Spinal cord (tissue), 10 donors: ENCODE measurements at places on chromosomes 5 and 9. TPM values are rescaled to one million over a fixed set of nuclear protein-coding genes. Genes with fewer than 3 reads are reported as not detected.

GRCh38 chr5:30239331-30240022 lies 954.0 kb upstream of the CDH6 start:
- no peak overlapping the region for H3K27ac ChIP-seq
- H3K4me1 ChIP-seq = no peaks in the 10 kb centered on the region
- no peak for DNase-seq
- H3K27me3 ChIP-seq = no peaks in the 10 kb centered on the region

DNA sequence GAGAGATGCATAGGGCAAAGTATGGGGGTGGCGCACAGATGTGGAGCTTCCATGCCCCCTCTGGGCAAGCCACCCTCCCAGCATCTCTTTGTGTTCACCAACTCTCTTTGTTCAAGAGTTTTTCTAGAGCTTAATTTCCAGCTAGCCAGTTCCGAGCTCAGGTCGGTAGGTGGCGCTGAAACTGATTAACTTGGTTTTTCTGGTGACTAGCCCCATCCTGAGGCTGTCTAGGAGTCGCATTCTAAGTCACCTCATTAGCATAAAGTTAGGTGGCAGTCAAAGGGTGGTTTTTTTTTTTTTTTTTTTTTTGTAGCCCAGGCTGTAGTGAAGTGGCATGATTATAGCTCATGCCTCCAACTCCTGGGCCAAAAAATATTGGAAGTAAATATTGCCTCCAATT lies 476.4 kb downstream of the KDM4C start:
- no peak overlapping the region for H3K27ac ChIP-seq
- DNase-seq = no peak
- no peaks in the 10 kb centered on the region for H3K4me1 ChIP-seq

DNA sequence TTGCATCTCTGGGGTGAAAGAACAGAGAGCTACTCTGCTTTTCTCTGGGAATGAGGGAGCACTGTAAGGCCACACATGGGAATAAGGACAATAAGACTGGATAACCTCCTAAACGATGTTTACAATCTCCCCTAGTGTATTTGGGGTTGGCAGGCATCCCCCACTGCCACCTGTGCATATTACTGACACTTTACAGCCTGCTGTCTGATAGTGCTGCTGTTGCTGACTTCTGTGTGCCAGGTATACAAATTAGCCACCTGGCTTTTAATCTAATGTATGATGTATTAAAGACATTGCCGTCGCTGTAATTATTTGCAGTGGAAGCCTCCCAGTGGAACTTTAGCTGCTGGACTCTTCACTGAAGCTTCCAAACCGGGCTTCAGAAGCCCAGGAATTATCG lies 4.4 kb upstream of the SHISAL2B start:
- peak; percentile 41 for DNase-seq
- no peaks in the 10 kb centered on the region for H3K36me3 ChIP-seq

- H3K4me3 ChIP-seq = no peak overlapping the region
- DNase-seq = no peak
- H3K27me3 ChIP-seq = no peaks in the 10 kb centered on the region
- no peaks in the 10 kb centered on the region for H3K36me3 ChIP-seq
- no peaks in the 10 kb centered on the region for H3K4me1 ChIP-seq
These were observed 18.1 kb upstream of the ARRDC3 start for GRCh38 chr5:91401175-91401574.

DNA sequence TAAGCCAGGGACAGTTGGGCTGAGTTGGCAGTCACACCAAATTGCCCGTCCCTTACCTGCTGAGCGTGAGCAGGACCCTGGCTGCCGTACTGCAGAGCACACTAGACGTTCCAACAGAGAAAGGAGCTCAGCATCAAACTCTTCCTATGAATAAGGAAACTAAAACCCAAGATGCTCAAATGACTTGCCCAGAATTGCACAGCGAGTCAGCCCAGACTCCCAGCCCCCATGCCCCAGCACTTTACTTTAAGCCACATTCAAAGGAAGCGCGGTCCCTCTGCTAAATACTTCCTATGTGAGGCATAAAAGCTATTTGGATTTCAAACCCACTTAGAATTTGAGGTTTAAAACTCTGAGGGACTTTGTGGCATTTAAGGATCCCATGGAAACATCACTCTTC lies 23.9 kb downstream of the PAX5 start:
- H3K4me1 ChIP-seq = no peaks in the 10 kb centered on the region
- DNase-seq = no peak
- no peaks in the 10 kb centered on the region for H3K36me3 ChIP-seq
- no peak overlapping the region for H3K4me3 ChIP-seq

DNA sequence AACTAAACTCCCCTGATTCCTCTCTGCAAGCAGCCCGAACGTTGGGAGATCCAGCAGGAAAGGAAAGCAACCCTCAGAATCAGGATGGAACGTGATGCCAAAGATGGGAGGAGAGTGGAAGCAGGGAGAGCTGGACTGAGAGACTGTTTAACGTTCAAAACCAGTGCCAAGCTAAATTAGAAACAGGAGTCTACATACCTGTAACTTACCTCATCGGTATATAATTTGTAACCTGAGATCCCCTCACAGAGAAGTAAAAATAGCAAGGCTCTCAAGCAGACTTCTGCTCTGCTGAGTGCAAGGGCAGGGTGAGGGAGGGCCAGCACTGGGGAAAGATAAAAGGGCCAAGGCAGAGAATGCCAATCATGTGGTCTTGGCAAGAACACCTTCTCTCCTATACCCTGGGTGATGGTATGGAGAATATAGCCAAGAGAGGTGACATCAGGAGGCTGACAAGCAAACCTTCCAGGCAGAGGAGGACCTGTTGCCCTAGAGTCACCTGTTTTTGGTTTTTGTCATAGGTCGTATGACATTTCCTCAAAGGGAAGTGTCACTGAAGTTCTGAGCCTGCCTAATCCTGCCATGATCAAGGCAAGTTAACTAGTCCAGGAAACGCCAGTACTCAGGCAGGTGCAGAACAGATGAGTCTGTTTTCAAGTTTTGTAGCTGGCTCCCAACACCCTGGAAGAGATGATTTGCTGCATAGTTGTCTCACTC lies 472.0 kb downstream of the NFIB start:
- H3K27me3 ChIP-seq = no peaks in the 10 kb centered on the region
- no peak overlapping the region for H3K4me3 ChIP-seq
- H3K36me3 ChIP-seq = no peaks in the 10 kb centered on the region
- DNase-seq = no peak
- H3K4me1 ChIP-seq = no peaks in the 10 kb centered on the region

DNA sequence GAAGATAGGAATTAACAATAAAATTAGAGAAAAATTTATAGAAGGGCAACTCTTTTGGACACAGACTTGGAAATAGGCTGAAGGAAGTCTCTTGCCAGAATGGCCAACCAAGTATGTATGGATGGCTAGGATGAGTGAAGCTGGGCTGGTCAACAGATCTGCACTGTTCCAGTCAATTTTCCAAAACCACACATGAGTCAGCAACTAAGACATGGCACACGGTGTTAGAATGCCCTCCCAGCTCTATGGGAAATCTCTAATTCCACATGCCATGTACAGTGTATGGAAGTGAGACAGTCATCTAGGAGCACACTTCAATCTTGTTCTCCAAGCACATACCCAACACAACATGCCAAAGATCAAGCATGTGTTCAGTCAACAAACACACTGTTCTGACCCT lies 129.6 kb downstream of the GLIS3 start:
- DNase-seq = no peak
- no peaks in the 10 kb centered on the region for H3K36me3 ChIP-seq
- peaks cover 1% of the 10 kb centered on the region for H3K4me1 ChIP-seq
- H3K27me3 ChIP-seq = no peaks in the 10 kb centered on the region

- H3K4me3 ChIP-seq = no peak overlapping the region
- H3K27ac ChIP-seq = no peak overlapping the region
- no peaks in the 10 kb centered on the region for H3K27me3 ChIP-seq
- H3K36me3 ChIP-seq = no peaks in the 10 kb centered on the region
- no peaks in the 10 kb centered on the region for H3K4me1 ChIP-seq
These were observed 162.5 kb downstream of the IRX2 start for GRCh38 chr5:2588850-2589501.

- H3K27me3 ChIP-seq = no peaks in the 10 kb centered on the region
- peak overlapping the region; percentile 73 for H3K27ac ChIP-seq
- no peak overlapping the region for H3K4me3 ChIP-seq
- peaks cover 26% of the 10 kb centered on the region for H3K36me3 ChIP-seq
These were observed 83.7 kb upstream of the ORM1 start for GRCh38 chr9:114238891-114239875.

GRCh38 chr5:42021923-42022322 lies 96.8 kb downstream of the FBXO4 start:
- H3K27me3 ChIP-seq = no peaks in the 10 kb centered on the region
- no peaks in the 10 kb centered on the region for H3K36me3 ChIP-seq
- H3K4me1 ChIP-seq = no peaks in the 10 kb centered on the region

DNA sequence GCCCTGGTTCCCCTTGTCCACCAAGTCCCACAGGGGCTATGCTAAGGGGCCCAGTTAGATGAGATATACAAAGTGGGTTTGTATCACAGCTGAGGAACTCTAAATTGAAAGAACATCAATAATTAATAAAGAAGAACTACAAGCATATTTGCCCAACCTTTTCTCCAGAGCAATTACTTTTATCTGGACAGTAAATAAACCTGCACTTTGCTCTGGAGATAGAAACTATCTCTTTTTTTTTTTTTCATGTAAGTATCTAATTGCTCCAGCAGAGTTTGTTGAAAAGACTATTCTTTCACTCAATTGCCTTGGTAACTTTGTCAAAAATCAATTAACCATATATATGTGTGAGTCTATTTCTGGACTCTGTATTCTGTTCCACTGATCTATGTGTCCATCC lies 6.0 kb upstream of the CDKN2AIPNL start:
- H3K4me3 ChIP-seq = no peak overlapping the region
- no peaks in the 10 kb centered on the region for H3K4me1 ChIP-seq
- no peaks in the 10 kb centered on the region for H3K36me3 ChIP-seq
- no peak for DNase-seq
- H3K27ac ChIP-seq = no peak overlapping the region

GRCh38 chr5:167104351-167104750 lies 1187.1 kb upstream of the WWC1 start:
- no peaks in the 10 kb centered on the region for H3K36me3 ChIP-seq
- H3K27ac ChIP-seq = no peak overlapping the region
- no peaks in the 10 kb centered on the region for H3K27me3 ChIP-seq
- H3K4me1 ChIP-seq = no peaks in the 10 kb centered on the region
- no peak for DNase-seq

DNA sequence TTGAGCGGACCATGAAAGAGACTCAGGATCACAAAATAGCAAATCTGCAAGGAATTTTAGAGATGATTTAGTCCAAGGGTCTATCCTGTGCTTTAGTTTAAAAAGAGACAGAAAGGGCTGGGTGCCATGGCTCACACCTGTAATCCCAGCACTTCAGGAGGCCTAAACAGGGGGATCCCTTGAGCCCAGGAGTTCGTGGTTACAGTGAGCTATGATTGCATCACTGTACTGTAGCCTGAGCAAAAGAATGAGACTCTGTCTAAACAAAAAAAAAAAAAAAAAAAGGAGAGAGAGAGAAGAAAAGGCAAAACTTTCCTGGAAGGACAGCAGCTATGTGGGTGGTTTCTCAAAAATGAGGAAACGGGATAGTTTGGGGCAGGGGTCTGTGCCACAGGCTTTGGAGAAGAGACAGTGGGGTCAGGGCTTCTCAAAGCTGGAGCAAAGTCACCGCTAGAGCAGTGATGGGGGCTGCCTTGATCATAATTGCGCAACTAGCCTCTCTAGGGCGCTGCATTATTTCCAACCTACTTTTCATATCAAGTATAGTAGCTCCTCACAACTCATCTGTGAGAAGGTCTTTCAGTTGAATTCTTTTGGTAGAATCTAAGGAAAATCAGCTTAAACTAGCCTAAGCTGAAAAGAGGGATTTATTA lies 8.5 kb upstream of the ANKH start:
- H3K36me3 ChIP-seq = no peaks in the 10 kb centered on the region
- H3K27ac ChIP-seq = no peak overlapping the region
- H3K4me3 ChIP-seq = no peak overlapping the region
- no peaks in the 10 kb centered on the region for H3K27me3 ChIP-seq
- no peak for DNase-seq

GRCh38 chr9:78562021-78562420 lies 265.1 kb downstream of the PSAT1 start:
- H3K4me3 ChIP-seq = no peak overlapping the region
- H3K27ac ChIP-seq = no peak overlapping the region
- H3K36me3 ChIP-seq = no peaks in the 10 kb centered on the region
- no peaks in the 10 kb centered on the region for H3K27me3 ChIP-seq

DNA sequence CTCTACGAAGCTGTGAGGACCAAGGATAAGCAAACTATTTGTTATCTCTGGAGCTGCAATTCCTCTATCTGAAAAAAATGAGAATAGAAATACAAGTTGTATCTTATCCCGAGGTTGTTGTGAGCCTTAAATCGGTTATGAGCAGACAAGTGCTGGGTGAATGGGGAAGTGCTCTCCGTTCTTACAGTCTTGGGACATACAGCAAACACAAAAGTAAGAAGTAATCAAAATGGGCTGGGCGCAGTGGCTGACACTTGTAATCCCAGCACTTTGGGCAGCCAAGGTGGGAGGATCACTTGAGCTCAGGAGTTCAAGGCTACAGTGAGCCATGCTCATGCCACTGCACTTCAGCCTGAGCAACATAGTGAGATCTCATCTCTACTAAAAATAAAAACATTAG lies 31.7 kb downstream of the ITK start:
- H3K4me3 ChIP-seq = no peak overlapping the region
- no peak for DNase-seq
- H3K4me1 ChIP-seq = no peaks in the 10 kb centered on the region
- H3K36me3 ChIP-seq = no peaks in the 10 kb centered on the region
- no peaks in the 10 kb centered on the region for H3K27me3 ChIP-seq
- H3K27ac ChIP-seq = no peak overlapping the region

DNA sequence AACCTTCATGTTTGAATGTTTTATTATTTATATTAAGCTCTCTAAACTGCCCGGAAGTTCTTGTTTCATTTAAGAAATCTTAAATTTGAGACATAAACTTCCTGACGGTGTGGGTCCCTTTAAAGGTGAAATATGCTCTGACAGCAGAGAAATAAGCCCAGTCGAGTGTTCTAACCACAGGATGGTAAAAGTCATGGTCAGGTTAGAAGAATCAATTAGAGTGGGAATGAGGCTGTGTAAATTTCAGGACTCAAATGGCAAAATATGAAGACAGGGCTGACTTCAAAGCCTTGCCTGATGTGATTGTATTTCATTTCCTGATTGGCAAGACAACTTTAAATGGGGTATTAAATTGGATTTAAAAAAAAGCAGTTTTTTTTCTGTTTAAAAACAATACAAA lies 432.9 kb upstream of the BRINP1 start:
- no peaks in the 10 kb centered on the region for H3K36me3 ChIP-seq
- H3K27me3 ChIP-seq = no peaks in the 10 kb centered on the region
- H3K27ac ChIP-seq = no peak overlapping the region
- no peak overlapping the region for H3K4me3 ChIP-seq
- DNase-seq = no peak

Gene SPIN1
- total RNA-seq = 114 TPM

Gene CDHR2
- total RNA-seq = 0.20 TPM

Gene SEC61B
- total RNA-seq = 39.6 TPM

Gene CATSPER3
- total RNA-seq = 0.33 TPM

Gene C9
- total RNA-seq = 0.10 TPM

Gene FBXO4
- 16.1 TPM for total RNA-seq

Gene LCN9
- not detected for total RNA-seq

Gene LCN1
- not detected for total RNA-seq
